ENCODE measurements at places on chromosomes 4 and X.

DNA sequence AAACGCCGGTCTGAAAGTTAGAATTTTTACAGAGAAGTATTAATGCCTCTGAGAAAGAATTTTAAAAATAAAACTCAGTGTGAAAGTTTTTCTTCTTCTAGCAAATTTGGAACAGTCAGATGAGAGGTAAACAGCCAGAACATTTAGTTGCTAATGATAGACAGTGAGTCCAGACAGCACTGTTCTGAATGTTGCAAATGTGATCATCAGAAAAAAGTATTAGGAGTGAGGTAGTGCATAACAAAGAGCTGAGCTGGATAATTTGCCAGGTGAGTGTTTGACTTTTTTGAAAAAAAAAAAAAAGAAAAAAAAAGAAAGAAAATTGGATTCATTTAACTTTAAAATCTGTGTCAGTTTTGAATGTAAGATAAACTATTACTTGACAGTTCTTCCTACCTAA lies 42.0 kb upstream of the GRPR start:
- no peak for DNase-seq

- no peak for DNase-seq
Measured at GRCh38 chrX:15739886-15740285, 1.8 kb downstream of the CA5B start.

- no peak for DNase-seq
Measured at GRCh38 chrX:45778616-45779015, 577.9 kb upstream of the DIPK2B start.

DNA sequence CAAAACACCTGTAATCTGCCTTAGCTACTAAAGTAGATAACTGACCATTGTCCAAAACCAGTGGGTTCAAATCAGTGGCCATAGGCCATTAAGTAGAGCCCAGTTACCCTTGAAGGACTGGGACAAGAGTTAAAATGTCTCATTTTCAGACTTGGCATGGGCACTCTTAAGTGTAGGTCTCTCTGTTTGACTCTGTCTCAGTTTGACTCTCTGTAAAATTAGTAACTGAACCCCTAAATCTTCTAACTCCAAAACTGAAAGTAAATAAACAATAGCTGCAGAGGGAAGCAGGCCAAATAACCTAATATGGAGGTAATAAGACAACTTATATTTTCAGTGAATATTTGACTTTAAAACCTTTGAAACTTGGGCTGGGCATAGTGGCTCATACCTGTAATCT lies 89.1 kb downstream of the SLC16A2 start:
- no peak for DNase-seq

DNA sequence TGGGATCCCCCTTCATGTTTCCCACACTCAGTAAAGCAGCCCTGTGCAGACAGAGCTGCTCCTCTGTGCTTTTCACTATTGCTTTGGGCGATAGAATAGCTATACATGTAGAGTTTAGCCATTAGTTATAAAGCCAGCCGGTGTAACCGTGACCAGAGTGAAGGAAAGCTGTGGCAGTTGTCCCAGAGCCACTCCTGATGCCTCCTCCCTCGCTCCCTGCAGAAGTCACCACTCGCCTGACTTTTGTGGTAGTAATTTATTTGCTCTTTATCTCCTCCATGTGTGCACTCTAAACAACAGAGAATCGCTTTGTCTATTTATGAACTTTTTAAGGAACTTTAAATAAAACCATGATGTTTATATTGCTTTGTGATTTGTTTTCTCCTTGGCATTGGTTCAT lies 41.8 kb upstream of the WWC2 start:
- no peak for DNase-seq

DNA sequence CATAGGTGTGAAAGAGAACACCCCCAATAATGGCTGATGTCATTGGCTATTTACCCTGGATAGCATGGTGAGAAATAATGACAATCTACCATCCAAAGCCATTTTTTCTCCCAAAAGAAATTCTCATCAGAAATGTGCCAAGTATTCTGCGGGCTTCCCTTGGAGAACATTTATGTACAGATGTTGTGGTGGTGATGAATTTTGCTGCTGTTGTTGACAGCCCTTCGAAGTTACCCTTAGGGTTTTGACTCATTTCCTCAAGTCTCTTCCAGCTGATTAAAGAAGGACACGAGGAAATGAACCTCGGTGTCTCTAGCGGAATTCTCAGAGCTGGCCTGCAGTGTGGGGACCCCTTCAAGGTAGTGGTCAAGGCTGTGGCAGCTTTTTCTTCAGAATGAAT lies 3.4 kb downstream of the KIT start:
- DNase-seq: no peak

DNA sequence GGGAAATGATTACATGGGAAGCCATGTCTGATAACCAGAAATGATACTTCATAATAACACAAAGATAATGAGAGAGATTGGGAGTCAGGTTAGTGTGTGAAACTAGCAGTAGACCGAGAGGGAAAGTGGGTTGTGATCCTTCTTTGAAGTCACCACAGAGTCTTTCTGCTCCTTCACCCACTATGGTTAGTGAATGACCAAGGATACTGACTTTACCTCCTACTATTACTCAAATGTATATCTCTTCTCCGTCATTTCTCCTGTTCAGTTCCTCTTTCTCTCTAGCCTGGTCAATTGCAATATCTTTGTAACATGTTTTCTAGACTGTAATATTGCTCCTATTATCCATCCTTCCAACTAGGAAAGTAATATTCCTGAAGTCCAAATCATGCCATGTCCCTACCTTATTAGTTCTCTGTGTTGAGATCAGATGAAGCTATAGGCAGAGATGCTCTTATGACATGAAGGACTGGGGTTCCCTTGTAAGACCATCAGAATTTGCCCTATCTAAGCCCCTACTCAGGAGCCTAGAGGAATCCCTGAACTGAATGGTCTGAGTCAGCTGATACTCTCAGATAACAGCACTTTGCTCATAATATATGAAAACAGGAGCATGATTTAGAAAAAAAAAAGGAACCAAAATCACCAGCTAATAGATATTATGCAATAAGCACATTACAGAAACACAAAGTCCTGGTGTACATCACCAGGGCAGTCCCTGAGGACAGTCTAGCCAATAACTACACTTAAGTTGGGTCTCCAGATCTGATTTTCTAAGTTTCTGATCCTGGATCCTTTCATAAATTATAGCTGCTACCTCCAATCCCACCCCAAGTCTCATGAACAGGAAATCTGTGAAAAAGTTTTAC lies 81.2 kb downstream of the SHROOM3 start:
- no peak for DNase-seq

- no peak for DNase-seq
Measured at GRCh38 chr4:15295421-15296162, 132.2 kb upstream of the C1QTNF7 start.

DNA sequence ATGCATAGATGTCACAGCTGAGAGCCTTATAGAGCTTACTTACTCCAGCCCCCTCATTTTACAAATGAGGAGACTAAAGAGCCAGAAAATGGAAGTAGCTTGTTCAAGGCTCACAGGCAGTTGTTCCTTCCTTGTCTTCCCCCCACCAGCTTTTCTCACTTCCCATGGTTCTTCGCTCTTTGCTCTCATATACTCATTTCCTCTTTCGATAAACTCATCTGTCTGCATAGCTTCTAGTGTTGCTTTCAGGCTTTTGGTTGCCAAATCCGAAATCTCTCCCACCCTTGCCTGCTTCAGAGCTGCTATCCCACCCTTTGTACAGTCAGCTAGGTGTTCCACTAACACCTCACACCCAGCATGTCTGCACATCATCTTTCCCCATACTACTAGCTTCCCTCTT lies 25.0 kb upstream of the GJB1 start:
- no peak for DNase-seq

Data from activated naive CD4-positive, alpha-beta T cell treated with Interleukin-2 at 50 U/mL for 16 hours (primary cell).